CD4-positive, alpha-beta T cell treated with Interleukin-15 for 1 hour (primary cell): ENCODE measurements at places on chromosomes 2 and 18.
A peak's percentile ranks its signal among the peaks of the same experiment; 100 is the strongest.

DNA sequence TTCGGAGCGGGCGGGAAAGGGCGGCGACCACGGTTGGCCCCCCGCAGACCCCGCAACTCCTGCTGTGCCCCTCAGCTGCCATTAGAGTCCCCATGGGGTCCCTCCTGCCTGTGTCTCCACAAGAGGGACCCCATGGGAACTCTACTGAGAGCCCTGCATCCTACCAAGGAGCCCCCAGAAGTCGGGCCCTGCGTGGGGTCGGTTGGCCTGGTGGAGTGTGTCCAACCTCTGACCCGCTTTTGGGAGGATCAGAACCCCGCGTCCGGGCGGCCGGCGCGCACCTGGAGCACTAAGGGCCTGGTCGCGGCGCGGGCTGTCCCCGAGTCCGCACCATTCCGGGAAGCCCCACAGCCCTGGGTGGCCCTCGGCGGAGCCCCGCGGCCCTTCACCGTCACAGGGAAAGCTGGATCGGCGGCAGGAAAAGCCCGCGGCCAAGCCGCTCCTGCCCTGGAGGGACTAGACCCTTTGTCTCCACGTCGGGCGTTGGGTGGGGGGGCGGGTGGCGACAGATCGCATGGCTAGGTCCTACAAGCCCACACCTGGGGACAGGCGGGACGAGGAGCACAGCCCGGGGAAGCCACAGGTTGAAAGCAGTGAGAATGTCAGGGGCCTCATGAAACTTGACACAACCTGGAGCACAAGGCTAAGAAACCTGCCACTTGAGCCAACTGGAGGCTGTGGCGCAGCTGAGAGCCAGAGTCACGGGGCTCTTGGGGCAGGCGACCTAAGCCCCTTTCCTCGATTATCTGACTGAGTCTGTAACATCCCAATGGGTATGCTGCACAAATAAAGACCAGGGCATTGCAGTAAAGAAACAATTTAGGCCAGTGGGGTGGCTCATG lies 11.2 kb upstream of the CXXC1 start:
- no peak for DNase-seq

GRCh38 chr2:48414980-48415835 lies 114.7 kb upstream of the STON1 start:
- DNase-seq: no peak

DNA sequence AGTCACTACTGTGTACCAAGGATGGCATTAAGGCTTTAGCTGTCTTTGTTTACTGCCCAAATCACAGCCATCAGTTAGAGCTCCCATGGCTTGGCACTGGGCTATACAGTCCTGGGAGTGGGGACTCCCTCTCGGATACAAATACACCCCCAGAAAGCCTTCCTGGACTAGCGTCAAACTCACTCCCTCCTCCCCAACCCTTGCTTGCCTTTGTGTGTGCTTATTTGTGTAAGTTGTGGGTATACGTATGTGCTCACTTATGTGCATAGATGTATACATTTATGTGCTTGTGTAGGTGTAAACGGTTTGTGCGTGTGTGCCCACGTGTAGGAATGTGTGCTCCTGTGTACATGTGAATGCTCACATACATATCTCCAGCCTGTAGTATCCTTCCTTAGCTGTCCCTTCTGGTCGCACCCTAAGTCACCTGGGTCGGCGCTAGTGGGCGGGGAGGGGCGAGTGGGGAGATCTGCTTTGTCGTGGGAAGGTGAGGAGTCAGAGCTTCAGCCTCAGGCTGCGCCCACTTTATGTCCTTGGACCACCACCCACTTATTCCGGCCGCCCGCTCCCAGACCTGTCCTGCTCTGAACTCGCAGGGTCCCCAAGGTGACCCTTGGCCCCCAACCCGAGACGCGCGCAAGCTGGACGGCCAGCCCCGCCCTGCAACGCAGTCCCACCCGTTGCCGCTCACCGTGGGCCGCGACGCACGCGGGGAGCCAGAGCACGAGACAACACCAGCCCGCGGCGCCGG lies 461 bp downstream of the PRADC1 start:
- peak; percentile 20 for DNase-seq

DNA sequence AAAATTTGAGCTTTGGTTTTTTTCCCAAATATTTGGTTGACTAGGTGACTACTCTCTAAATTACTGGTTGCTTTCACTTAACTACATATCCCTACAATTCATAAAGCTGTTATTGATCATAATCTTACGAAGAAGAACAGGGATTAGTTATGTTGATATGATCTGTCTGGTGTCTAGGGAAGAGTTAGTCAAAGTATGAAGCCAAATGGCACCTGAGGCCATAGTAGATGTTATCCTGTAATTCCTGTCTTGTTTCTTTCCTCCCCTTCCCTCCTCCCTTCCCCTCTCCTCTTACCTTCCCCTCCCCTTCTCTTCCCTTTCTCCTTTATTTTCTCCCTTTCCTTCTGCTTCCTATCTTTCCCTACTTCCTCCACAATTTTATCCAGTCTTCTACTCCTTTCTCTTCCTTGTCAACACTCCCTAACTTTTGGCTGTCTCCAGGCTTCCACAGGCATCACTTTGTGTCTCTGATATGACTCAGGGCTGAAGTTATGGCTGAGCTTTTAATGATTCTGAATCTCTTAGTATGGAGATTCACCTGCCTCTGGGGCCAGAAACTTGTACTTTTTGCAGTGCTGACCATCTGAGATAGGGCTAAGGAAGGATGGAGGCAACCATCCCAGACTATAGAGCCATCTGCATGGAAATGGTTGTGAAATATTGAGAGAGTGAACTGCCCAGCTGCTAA lies 149.9 kb upstream of the TCF4 start:
- no peak for DNase-seq

DNA sequence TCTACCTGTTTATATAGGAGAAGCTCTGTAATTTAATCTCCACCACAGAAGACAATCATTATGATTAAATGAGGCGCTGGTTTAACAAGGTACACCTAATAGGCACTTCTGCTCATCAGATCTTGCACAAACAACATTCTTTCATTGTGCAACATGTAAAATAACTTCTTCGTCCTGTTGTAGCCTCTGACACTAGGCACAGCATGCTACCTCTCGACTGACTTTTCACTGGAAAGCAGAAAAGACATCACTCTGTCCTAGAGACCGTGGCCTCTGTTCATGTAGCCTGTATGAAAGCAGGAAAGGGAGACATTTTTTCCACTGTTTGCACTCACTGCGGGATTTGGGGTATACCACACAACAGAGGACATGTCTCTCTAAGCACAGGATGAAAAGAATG lies 316.5 kb downstream of the IRS1 start:
- DNase-seq: no peak

GRCh38 chr2:112714836-112715631 lies 5.8 kb upstream of the NT5DC4 start:
- no peak for DNase-seq

DNA sequence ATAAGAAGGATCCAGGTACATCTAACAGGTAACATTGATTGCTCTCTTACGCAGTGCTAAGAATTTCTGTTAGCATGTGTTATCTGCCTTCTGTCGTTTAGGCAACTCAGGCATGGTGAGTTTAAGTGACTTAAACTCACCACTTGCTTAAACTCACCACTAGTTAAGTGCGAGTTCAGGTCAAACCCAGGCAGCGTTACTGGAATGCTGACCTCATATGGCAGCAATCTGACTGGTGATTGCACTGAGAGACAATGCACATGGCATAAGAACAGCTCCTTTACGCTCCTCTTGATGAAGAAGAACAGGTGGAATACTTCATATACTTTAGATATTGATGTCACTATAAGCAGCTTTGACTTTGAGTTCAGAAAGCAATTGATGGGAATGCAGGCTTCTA lies 954.1 kb downstream of the SOCS6 start:
- no peak for DNase-seq

- DNase-seq: no peak
Measured at GRCh38 chr2:159891917-159892730, 94.1 kb upstream of the CD302 start.

DNA sequence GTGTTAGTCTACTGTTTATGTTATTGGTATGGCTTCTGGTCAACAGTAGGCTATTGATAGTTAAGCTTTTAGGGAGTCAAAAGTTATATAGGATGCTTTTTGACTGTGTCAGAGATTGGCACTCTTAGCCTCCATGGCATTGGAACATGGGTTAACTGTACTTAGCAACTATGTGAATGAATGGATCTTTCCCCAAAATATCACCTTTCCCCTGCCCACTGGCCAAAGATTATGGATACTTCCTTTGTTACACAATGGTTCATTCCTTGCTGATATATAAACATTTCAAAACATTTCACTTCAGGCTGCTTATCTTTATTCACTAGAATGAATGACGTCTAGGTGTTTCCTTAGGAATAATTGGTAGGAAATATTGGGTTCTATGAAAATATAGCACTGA lies 62.1 kb upstream of the DOCK10 start:
- DNase-seq: no peak

DNA sequence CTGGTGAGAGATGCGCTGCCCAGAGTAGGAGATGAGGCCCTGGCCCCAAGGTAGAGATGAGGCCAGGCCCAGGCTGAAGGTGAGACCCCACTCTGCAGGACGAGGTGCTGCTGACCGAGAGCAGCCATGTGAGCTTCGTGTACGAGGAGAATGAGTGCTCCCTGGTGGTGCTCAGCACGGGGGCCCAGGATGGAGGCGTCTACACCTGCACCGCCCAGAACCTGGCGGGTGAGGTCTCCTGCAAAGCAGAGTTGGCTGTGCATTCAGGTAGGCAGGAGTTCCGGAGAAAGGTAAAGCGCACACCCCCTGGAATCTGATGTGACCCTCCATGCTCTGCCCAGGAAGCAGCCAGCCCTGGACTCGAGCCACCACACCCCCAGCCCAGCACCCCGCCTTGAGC lies 21.5 kb upstream of the GMPPA start:
- DNase-seq: no peak

DNA sequence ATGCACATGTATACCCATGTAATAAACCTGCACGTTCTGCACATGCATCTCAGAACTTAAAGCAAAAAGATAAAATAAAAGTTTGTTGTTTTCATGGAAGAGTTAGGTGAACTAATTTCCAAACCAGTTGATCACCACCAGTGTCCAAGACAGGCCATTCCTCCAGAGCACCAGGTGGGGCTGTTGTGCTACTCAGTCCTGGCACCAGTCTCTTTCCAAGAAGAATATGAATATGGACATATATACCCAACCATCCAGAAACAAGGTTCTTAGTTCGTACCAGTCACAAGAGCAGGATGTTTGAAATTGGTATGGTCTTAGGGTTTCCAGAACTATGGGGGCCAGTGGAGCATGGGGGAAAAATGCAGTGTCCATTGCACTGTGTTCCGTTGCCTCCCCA lies 17.2 kb upstream of the TNP1 start:
- DNase-seq: no peak

GRCh38 chr18:70535041-70535440 lies 246.2 kb downstream of the SOCS6 start:
- DNase-seq: no peak

- DNase-seq: no peak
Measured at GRCh38 chr2:58039170-58039611, 7.4 kb upstream of the VRK2 start.

GRCh38 chr2:69013840-69014821 lies 1.2 kb downstream of the ANTXR1 start:
- no peak for DNase-seq

DNA sequence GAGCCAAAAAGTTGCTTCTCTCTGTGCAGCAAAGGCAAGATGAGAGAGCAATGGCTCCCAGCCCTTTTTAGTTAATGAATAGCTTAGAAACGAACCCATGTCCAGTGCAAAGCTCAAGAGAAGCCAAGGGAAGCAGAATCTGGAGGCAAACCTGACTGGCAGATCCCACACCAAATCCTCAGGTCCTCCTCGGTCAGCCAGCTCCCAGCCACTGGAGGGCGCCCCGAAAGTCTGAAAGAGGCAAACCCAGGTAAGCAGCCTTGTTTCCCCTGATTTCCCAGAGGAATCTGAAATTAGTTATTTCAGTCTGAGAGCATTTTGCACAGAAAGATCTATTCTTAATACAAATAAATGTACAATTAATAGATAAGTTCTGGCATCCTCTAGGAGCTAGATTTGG lies 71.3 kb upstream of the PID1 start:
- no peak for DNase-seq

DNA sequence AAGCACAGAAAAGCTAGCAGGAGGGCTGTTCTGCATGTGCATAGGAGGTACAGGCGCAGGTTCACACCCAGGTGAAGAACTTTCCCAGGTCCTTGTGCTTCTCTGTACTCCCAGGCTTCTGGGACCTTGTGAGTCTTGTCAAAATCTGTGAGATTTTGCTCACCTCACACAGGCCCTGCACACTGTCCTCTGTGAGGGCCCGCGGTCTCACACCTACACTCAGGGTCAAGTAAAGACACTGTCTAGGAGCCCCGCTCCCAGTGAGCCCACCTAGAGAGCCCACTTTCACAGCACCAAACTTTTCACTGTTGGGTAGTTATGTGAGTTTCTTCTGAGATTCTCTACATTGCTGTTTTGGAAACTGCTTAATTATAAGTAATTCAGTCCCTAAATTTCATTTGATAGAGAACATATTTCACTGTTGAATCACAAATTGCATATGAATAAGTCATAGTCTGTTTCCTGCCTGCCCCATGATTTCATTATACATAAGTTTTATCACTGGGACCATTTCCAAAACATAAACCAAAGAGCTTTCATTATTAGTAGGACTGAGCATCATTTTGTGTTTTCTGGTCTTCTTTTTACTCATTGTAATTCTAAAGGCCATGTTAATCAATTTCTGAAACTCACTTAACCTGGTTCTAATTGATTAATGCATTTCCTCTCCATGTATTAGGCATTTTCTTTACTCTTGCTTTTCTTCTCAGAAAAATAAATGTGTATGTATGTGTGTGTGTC lies 234.2 kb upstream of the SPOPL start:
- DNase-seq: no peak

- no peak for DNase-seq
Measured at GRCh38 chr18:40215979-40216378, 1739.1 kb upstream of the PIK3C3 start.

GRCh38 chr2:239689985-239690384 lies 289.2 kb upstream of the HDAC4 start:
- DNase-seq: no peak
